Activated naive CD8-positive, alpha-beta T cell treated with anti-CD3 and anti-CD28 coated beads, Interleukin-2, amount 10 ng/mL, durations not matched to agents 7 days and 5 days (primary cell): ENCODE measurements at places on chromosomes 5 and 9. TPM values are rescaled to one million over a fixed set of nuclear protein-coding genes. Genes with fewer than 3 reads are reported as not detected.
A peak's percentile ranks its signal among the peaks of the same experiment; 100 is the strongest.

Gene PLPPR1
- not detected for total RNA-seq

Gene TMEM250
- total RNA-seq: 45.3 TPM

Gene RNF180
- not detected for total RNA-seq

Gene SLC25A25
- total RNA-seq: 21.8 TPM

Gene CLIC3
- 13.3 TPM for total RNA-seq

Gene CDC20B
- total RNA-seq: 0.28 TPM

- DNase-seq: no peak
Measured at GRCh38 chr5:38846379-38847011, 683 bp downstream of the OSMR start.

GRCh38 chr5:150106674-150107426, 20.5 kb upstream of the CSF1R start:
- DNase-seq: no peak

DNA sequence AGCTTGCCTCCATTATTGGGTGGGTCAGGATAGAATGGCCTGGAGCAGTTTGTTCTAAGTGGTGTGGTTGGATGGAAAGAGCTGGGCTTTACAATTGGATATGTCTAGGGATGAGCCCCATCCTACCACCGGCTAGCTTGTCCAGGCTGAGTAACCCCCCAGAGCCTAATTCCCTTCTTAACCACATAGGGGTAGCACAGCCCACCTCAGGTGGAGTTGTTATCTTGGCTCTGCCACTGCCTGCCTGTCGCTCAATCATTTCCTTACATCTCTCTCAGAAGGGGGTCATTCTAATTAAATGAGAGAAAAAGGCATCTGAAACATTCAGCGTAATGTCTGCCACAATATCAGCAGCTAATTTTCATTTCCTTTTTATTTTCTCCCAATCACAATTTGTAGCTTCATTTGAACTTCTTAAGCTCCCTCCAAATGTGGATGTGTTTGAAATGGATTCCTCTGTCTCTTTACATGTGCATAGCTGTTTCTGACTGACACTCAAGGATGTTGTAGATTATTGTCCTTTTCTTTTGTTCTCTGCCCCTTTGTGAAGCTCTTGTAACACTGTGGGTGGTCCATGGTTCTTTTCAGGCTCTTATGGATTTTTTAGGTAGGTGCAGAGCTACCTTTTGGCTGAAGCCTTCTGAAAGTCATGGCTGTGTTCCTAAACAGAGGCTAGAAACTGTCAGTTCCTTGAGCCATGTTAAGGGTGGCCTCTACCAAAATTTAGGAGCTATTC, 383.1 kb upstream of the KLF4 start:
- DNase-seq: no peak

DNA sequence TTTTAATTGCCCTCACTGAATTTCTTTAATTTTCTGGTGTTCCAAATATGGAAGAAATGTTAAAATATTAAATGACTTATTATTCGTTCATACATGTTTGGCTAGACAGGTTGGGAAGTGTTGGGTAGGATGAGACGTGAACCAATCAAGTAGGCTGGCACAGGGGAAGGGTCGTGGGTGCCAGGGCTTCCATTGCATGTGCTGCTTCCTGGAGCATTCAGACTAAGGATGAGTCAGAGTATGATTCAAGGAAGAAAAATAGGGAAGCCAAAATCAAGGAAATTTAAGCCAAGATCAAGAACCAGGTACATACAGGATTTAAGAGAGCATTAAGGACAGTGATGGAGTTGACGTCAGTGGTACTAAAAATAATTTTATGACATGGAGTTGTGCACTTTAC, 2068.0 kb downstream of the MAT2B start:
- DNase-seq: no peak

DNA sequence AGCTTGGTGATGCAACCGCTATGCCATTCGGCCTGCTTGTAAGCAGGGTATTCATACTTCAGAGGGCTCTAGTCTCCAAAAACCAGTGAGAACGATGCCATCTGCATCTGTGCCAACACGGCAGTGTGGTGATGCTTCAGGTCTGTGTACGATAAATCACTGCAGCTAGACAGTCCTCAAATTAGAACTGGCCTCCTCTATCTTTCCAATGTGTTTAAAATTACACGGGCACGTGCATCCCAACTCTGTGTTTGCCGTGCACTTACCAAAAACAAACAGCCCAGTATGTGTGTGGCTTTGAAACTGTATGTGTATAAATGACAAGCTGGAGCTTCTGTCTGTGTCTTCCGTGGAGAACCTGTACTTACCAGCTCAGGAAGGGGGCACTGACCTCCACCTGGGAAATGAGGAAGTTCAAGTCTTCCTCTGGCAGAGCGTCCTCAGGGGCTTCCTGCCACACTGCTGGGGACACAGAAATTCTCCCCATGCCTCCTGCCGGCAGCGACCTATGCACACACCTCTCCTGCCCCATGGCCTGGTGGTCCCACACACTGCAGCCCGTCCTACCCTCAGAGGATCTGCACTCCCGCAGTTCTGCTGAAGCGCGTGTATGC, 12.3 kb downstream of the MED10 start:
- no peak for DNase-seq

DNA sequence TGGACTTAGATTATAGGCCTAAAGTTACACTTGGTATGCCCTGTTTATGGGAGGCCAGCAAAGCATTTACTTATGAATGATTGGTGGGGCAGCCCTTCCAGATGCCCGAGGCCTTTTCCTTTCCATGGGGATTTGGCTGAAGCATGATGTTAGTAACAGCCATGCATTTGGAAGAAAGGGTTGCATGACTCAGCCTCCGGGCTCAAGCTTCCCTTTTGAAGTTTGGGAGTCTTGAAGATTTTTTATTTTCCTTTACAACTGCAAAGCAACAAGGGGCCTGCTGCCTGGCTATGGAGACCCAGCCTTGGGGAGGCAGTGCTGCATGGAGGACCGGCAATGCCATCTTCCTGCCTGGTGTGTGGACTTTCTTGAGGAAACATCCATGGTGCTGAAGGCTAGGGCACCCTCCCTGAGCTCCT, 244.7 kb downstream of the ICE1 start:
- no peak for DNase-seq

GRCh38 chr9:38339087-38339486, 53.4 kb upstream of the ALDH1B1 start:
- no peak for DNase-seq

- DNase-seq: no peak
Measured at GRCh38 chr9:74609671-74610405, 112.7 kb downstream of the RORB start.

DNA sequence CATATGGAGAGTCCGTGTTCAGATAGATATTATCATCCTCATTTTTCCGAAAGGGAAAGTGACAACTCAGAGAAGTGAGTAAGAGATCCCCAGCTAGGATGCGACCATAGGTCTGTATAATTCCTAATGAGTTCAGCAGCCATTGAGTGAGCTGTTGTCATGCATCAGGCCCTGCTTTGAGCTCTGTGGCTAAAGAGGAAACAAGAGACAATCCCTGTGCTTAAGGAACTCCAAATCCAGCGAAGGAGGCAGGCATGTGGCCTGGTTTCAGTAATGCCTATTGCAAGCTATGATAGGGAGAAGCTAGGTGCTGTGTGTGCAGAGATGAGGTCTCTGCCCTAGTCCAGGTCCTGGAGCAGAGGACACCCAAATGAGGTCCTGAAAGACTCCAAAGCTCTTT, 192.8 kb downstream of the ACTL7B start:
- DNase-seq: no peak

GRCh38 chr5:170483701-170484458, 19.9 kb upstream of the KCNIP1 start:
- no peak for DNase-seq

DNA sequence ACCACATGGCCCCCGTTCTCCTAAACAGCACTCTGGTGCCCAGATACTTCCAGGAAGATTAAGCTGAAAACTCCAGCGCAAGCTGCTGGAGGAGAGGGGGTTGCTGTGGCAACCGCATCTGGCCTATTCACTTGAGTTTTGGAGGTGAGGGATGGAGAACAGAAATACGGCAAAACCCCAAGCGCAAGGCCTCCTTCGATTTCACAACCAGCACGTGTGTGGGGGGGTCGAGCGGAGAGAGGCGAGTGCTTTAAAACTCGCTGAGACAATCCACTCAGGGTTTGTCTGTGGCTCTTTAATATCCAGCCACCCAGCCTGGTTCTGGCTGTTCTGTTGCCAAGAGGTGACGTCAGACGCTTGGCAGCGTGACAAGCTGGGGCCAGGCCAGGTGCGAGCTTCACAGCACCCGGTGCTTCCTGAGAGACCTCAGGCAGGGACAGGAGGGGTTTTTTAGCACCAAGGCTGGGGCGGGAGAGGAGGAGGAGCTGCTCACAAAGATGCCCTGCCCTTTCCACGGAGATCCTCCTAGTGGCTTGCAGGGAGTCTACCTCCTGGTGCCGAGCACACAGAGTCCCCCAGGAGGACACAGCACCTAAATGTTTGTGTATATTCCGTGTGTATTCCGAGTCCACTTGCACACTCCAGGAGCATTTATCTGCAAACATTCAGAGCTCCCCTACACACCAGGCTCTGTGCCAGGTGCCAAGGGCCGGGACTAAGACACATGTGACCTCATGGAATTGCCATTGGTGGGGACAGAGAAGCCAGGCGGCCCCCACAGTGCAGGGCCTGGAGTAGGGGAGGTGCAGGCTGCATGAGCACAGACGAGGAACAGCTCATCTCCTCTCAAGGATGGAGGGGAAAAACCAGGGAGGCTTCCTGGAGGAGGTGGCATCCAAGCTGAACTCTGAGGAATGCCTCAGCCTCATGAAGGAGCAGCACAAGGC, 194.6 kb downstream of the OLFM1 start:
- no peak for DNase-seq

DNA sequence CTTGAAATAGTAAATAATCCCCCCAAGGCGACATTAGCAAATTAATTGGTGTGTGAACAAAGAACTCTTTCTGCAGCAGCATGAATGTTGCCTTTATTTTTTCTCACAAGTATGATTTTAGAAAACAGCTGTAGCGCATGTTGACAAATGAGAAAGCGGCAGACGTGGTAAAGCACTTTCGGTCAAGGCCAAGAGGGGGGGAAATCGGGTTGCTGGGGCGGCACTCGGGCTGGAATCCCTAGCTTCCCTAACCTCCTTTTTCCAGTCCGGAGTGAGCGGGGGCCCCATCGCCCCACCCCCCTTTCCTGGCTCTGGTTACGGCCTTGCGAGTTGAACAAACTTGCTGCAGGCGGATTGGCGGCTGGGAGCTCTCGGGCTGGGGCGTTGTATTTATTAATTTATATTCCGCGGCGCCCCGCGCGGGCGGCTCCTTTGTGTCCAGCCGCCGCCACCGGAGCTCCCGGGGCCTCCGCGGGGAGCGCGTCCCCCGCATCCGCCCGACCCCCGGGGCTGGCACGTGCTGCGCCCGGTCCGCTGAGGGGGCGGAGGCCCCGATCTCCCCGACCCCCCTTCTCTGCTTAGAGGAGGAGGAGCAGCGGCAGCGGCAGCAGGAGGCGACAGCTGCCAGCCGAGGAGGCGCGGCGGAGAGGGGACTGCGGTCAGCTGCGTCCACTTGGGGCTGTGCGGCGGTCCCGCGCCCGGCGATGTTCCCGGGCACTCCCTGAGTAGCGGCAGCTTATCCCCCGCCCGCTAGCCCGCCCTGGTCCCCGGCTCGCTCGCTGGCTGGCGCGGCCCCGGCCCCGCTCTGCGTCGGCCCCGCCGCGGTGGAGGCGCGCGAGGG, at the start of gene RHOBTB3:
Gene RHOBTB3 (plus strand): TSS at position 607 of the 841 bp plus-strand sequence. CDS start 347 bp downstream, outside the sequence.
- peak; percentile 63 for DNase-seq

GRCh38 chr5:148730270-148730669, 75.9 kb upstream of the HTR4 start:
- DNase-seq: no peak

- no peak for DNase-seq
Measured at GRCh38 chr5:141532726-141533125, 43.8 kb downstream of the PCDHGC5 start.

DNA sequence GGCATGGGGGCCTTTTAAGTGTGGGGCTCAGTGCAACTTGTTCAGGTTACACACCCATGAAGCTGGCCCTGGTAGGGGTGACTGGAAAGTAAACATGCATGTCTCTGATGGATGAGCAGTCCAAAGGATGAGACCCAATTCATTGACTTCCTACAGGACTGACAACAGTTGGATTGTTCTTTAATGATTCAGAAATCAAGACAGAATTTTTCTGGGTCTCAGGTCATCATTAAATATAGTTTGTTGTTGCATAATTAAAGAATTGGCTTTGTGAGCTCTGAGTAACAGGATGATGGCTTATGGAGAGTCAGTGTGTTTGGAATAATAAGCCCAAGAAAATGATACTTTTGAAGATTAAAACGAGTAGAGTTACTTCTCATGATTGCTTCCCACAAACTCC, 604.2 kb upstream of the CLINT1 start:
- no peak for DNase-seq

GRCh38 chr5:122183098-122183787, 53.9 kb downstream of the ZNF474 start:
- DNase-seq: no peak

GRCh38 chr5:39717176-39717897, 292.6 kb upstream of the DAB2 start:
- no peak for DNase-seq

DNA sequence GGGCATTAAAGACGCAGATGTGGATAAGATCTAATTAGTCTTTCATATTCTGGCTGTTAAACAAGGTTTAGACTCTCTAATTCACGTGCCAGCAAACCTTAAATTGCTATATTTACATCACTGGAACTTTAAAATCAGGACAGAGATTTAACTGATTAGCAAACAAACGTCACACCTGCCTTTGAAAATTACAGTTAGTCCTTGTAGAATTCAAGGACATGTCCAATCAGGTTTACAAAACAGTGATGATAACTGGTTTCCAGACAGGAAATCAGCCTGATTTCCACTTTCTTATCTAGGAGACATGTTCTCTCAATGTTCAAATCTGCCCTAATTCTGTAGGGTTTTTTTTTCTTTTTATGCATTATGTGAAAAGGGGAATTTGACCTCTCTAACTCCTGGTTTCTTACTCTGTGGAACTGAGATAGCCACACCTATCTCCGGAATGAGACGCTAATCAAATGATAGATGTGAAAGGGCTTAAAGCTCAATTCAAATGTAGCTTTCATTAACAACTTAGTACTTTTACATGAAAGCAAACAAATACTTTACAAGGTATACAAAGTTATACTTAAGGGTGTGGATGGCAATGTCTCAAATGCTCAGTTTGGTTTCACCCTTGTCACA, 26.5 kb downstream of the SPINK5 start:
- no peak for DNase-seq

- DNase-seq: no peak
Measured at GRCh38 chr5:136193322-136193935, 467 bp upstream of the SMIM32 start.

- DNase-seq: no peak
Measured at GRCh38 chr5:62082370-62082801, 223.6 kb upstream of the KIF2A start.

GRCh38 chr5:126446498-126447224, 23.5 kb downstream of the GRAMD2B start:
- DNase-seq: no peak

GRCh38 chr5:132425975-132426524, 56.5 kb downstream of the SLC22A5 start:
- DNase-seq: no peak

DNA sequence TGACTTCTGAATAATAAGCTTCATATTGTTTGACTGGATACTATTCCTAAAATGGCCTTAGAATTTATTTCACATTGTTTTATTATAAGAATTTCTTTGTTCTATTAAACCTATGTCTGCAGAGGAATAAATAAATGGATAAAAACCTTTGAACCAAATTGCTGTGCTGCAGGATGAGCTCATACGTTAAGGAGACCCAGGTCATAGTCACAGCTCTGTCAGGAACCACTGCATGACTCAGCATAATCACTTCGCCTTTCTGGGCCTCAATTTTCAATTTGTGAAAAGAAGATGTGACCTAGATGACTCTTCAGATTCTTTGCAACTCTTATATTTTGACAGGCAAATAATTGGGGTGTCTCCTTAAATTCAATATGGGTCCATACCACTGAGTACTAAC, 36.7 kb upstream of the HMHB1 start:
- DNase-seq: no peak

- DNase-seq: no peak
Measured at GRCh38 chr5:40571729-40572128, 108.0 kb upstream of the PTGER4 start.
